ENCODE measurements at places on chromosomes 11 and 22.

DNA sequence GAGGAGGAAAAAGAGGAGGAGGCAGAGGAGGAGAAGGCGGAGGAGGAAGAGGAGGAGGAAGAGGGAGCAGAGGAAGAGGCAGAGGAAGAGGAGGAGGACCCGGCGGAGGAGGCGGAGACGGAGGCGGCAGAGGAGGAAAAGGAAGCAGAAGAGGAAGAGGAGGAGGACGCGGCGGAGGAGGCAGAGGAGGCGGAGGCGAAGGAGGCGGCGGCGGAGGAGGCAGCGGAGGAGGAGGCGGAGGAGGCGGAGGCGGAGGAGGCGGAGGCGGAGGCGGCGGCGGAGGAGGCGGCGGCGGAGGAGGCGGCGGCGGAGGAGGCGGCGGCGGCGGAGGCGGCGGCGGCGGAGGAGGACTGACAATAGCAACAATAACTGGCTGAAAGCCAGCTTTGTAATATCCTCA, 616.6 kb downstream of the TBC1D22A start:
- DNase-seq: no peak

- no peak for DNase-seq
Observed at GRCh38 chr11:9642894-9643293, 21.0 kb upstream of the SWAP70 start.

GRCh38 chr11:86210898-86211297, 33.7 kb upstream of the EED start:
- no peak for DNase-seq

- DNase-seq: no peak
Observed at GRCh38 chr22:48780597-48781277, 1046.9 kb downstream of the BRD1 start.

- no peak for DNase-seq
Observed at GRCh38 chr11:64619811-64620380, 28.9 kb downstream of the SLC22A12 start.

DNA sequence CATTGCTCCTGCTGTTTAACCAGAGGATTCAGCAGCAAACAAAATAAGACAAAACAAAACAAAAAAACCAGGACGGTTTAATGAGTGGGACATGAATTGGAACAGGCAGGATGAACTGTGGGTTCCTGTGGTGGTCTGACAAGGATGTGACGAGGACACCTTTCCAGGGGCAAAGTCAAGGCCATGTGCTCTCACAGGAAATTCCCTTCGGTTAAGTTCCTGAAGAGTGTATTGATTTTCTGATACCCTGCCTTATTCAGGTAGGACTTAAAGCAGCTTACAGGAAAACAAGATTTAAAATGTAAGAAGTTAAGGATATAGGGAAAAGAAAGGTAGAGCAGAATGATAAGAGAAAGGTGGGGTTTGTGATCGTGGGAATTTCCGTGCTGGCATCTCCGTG, 8.5 kb upstream of the PLET1 start:
- DNase-seq: no peak

- no peak for DNase-seq
Observed at GRCh38 chr11:95398437-95399112, 167.6 kb upstream of the SESN3 start.

- DNase-seq: no peak
Observed at GRCh38 chr11:70854901-70855556, 397.3 kb downstream of the SHANK2 start.

DNA sequence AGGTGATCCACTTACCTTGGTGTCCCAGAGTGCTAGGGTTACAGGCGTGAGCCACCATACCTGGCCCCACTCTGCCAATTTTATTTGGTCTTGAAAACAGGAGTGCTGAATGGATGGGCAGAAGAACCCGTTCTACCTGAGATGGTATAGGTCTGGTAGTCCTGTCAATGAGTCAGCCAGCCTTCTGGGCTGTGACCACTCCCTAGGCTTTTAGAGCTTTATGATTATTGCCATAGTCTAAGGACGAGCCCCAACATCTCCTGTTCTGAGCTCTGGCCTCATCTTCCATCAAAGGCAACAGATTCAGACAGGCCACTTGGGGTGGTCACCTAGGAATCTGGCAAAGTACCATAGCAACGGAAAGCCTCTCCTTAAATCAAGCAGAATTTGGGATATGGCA, 11.5 kb downstream of the ZDHHC5 start:
- no peak for DNase-seq

- DNase-seq: no peak
Observed at GRCh38 chr22:50730013-50730891, 7.8 kb upstream of the ACR start.

DNA sequence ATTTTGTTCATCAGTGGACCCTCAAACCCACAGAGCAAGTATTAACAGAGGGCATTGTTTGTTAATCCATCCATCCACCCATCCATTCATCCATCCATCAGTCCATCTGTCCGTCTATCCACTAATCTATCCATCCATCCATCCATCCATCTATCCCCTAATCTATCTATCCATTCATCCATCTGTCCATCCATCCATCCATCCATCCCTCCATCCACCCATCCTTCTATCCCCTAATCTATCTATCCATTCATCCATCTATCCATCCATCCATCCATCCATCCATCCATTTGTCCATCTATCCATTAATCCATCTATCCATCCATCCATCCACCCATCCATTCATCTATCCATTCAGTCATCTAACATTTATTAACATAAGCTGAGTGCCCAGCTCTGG, 307.3 kb downstream of the MIAT start:
- DNase-seq: no peak

DNA sequence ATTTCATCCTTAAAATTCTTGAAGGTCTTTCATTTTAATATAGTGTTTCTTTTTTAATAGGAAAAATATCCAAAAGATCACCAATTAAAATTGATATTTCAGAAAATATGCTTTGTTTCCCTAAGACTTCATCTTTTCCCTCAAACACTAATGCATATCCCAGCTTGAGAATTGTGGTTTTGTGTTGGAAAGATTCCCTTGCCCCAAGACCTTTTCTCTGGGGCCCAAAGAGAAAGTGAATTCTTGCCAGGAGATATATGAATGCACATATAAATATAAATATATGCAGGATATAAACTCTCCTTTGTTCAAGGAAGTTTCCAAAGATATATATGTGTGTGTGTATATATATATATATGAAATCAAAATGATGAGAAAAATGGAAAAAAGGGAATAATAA, 241.2 kb downstream of the FAM76B start:
- no peak for DNase-seq

GRCh38 chr22:17266251-17266971, 47.2 kb upstream of the ADA2 start:
- no peak for DNase-seq

- no peak for DNase-seq
Observed at GRCh38 chr11:77568916-77569675, 20.7 kb upstream of the AQP11 start.

GRCh38 chr11:67167091-67167490, 48.0 kb downstream of the KDM2A start:
- DNase-seq: no peak

GRCh38 chr11:134150195-134150903, 73.4 kb downstream of the NCAPD3 start:
- no peak for DNase-seq

GRCh38 chr11:66126808-66127555, 56.9 kb downstream of the PACS1 start:
- no peak for DNase-seq

DNA sequence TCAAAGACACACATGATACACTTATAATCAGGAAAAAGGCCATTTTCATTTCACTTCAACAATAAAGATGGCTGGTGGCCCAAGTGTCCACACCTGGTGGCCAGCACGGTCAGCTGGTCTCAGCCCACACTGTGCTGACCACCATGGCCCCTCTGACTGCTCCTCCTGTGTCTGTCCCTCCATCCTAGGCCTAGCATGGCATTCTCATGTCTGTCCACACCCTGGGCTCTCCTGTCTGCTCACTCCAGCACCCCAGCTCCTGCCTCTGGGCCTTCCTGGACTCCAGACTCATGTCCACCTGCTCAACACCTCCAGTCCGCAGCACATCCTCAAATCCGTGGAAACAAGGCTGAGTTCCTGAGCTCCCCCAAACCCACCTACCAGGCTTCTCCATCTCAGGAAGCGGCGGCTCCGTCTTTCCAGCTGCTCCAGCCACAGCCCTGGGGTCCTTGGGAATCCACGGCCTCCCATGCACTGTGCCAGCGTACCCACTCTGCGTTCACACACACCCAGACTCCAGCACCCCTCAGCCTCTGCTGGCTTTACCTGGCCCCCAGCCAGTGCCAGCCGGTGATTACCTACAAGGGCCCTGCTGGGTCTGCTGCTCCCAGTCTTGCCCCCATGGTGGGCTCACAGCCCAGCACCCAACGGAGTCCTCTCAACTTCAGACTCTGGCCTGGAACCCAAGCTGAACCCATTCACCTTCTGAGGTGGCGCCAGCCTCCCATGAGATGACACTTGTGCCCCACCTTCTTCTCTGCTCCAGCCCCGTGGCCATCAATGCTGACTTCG, 13.9 kb downstream of the SIRT3 start:
- DNase-seq: no peak

DNA sequence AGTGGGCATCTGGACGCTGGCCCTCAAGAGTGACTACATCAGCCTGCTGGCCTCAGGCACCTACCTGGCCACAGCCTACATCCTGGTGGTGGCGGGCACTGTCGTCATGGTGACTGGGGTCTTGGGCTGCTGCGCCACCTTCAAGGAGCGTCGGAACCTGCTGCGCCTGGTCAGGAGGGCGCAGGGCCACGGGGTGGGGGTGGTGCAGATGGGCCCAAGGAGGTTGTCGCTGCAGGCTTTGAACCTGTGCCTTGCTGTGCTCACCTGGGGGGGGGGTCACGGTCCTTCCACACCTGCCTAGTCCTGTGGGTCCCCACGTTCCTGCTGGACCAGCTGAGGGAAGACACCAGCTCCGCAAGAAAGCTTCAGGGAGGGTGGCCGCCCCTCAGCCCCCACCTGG, 3.5 kb downstream of the CD151 start:
- no peak for DNase-seq

DNA sequence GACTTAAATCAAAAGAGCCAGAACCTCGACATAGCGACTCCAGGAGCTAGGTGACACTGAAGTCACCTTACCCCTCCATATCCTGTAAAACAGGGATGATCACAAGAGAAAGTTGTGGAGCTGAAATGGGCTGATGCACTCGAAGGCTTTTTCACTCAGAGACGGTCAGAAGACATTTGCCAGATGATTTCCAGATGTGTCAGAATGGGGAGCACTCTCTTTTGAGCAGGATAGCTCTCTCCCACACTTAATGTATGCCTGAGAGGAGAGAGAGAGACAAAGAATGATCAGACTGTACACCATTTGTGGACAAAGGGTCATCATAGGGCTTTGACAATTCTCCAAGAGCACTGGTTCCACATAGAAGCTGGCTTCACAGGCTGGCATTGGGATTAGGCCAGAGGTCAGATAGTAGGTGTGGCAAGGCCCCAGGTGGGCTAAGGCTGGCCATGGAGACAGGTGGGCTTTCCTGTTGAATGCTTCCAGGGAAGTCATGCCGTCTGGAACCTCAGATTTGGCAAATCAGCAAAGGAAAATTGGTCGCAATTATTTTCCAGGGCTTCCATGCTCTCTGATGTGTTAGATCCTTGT, 42.3 kb upstream of the ETS1 start:
- no peak for DNase-seq

- DNase-seq: no peak
Observed at GRCh38 chr22:29947410-29948384, 64.7 kb downstream of the MTMR3 start.

GRCh38 chr11:120956710-120957495, 67.0 kb upstream of the TBCEL start:
- no peak for DNase-seq

GRCh38 chr11:69430566-69430965, 50.9 kb upstream of the LINC01488 start:
- no peak for DNase-seq

GRCh38 chr11:75195167-75195962, 44.5 kb downstream of the SLCO2B1 start:
- DNase-seq: no peak

- no peak for DNase-seq
Observed at GRCh38 chr11:35318977-35319925, 100.1 kb downstream of the SLC1A2 start.

- DNase-seq: no peak
Observed at GRCh38 chr11:130124096-130124495, 35.5 kb upstream of the ST14 start.

- no peak for DNase-seq
Observed at GRCh38 chr11:134266440-134266839, 9.7 kb upstream of the GLB1L3 start.

DNA sequence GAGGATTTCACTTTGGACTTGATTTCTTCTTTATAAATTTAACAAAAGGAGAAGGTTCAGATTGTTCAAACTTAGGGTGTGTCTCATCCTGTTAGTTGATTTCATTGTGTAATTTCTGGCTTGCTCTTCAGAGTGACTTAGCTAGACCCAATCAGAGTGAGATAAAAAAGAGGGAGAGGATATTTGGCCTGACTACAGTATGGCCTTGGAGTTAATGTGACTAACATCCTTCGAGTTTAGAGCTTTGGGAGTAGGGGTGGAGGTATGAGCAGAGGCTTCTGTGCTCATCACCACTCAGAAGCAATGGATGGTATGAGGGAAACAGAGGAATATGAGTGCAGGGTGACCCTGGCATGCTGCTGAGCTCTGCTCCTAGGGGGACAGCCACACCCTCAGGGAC, 114.2 kb downstream of the ME3 start:
- DNase-seq: no peak

DNA sequence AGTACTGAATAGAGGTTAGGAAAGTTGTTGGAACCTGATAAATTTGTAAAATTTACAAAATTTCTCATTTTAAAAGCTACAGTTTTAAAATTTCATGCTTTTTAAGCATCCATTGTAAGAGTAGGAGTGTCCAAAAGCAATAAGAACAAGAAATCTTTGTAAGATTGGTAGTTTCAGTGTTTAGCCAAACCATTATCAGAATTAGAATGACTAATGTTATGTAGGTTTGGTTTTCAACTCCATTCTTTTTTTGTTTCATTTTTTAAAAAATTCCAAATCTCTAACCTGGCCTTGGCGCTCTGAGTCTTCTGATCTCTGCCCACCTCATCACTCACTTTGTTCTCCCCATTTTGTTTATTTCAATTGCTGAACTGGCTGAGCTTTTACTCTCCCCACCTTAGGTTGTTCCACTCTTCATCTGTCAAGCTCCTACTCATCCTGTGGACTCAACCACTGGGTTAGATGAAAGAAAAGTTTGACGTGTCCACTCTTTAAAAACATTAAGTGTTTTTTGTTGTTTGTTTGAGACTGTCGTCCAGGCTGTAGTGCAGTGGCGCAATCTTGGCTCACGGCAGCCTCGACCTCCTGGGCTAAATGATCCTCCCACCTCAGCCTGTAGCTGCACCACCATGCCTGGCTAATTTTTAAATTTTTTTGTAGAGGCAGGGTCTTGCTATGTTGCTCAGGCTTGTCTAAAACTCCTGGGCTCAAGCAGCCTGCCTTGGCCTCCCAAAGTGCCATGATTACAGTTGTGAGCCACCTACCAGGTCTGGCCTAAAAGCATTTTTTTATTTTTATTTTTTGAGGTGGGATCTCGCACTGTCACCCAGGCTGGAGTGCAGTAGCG, 14.0 kb downstream of the EP300 start:
- DNase-seq: no peak

Measured in CMK (cell line).